GOT3 (cell line): ENCODE measurements at places on chromosomes 1 and 21.

DNA sequence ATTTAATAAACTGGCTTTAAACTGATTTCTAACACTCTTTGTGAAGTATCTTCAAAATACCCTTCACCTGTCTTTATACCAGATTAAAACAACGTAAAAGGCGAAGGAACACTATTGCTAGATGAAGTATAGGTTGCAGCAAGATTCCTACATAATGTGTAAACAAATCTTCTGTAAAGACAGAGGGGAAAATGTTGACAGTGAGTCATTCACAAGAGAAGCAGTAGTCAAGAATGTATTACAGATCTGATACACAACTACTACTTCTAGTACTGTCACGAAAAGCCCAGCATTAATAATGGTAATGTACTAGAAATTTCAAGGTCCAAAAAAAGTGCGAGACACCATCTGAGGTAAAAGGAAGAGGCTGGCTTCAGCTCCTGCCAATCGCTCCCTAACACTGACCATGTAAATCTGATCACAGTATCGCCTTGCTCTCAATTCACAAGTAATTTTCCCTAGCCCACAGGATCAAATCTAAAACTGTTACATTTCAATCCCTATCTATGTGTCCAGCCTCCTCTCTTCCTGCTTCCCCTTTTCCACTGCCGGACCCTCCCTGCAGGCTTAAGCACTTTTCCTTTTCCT lies 290.4 kb downstream of the AKT3 start:
- DNase-seq, result no peak

- no peak for DNase-seq
These were observed 90.9 kb downstream of the MATN1 start for GRCh38 chr1:30632481-30632880.

DNA sequence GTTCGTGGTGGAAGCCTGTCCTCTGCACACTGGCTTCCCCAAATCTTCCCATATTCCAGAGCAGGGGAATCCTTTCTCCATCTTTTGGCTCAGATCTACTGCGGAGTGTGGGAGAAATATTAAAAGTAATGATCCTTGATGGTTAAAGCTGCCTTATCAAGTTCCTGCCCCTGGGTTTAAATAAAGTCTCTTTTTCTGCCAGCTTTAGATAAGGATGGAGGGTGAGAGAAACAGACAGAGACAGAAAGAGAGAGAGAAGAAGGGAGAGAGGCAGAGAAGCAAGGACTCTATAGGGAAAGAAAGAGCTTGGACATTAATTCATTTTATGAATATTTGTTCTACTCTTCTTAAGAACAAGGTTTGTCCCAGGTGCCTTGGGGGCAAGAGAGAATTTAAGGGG lies 98.0 kb downstream of the KCNJ15 start:
- DNase-seq, result no peak

- DNase-seq, result no peak
These were observed 373.4 kb downstream of the SEC16B start for GRCh38 chr1:177596485-177596884.

GRCh38 chr1:31396633-31397351 lies 16.2 kb upstream of the SERINC2 start:
- DNase-seq, result no peak

- no peak for DNase-seq
These were observed 14.8 kb upstream of the NCMAP start for GRCh38 chr1:24540906-24541710.

GRCh38 chr1:23074012-23074411 lies 54.7 kb downstream of the KDM1A start:
- no peak for DNase-seq

DNA sequence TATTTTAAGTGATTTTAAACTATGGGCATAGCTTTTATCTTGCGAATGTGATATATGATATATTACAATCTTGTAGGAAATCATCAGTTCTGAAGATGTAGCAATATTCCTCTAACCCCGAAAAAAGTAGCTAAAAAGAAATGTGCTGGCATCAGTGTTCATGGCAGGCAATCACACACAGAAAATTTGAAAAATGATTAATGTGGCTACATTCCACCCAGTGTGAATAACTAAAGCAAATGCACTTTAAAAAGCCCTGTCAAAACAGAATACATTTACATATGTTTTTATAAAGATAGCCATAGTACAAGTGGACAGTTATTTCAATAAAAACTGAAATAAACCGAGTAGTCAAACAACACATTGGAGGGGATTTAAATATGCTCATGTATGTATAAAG lies 260.2 kb downstream of the HHAT start:
- no peak for DNase-seq

GRCh38 chr21:45846373-45847160 lies 135.0 kb upstream of the COL6A1 start:
- DNase-seq, result no peak

DNA sequence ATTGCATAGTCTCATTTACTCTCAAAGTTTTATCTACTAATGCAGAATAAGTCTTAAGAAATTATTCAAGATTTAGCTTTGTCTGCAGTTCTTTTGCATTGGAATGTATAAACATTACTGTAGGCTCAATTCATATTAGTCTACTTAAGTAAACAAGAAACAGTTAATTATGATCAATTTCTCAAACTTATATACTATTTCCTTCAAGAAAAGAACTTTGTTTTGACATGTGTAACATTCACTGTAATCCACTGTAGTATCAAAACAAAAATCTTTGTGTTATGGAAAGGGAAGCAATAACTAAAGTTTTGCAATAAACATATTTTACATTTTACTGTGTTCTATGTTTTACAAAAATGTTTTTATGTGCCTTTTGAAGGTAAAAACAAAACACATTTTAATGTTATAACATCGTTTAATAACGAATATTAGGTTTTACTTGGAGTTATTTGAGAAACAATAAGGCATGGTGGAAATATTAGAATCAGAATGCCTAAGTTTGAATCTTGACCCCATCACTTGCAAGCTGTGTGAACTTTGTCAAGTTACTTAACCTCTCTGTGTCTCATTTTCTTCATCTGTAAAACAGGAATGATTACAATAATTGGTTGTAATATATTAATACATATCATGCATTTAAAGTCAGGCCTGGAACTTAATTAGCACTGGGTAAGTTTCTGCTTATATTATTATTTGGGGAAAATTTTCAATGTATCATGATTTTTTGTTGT lies 77.0 kb upstream of the DPH5 start:
- no peak for DNase-seq

- no peak for DNase-seq
These were observed 137.7 kb downstream of the RUNX1 start for GRCh38 chr21:34911360-34911759.

DNA sequence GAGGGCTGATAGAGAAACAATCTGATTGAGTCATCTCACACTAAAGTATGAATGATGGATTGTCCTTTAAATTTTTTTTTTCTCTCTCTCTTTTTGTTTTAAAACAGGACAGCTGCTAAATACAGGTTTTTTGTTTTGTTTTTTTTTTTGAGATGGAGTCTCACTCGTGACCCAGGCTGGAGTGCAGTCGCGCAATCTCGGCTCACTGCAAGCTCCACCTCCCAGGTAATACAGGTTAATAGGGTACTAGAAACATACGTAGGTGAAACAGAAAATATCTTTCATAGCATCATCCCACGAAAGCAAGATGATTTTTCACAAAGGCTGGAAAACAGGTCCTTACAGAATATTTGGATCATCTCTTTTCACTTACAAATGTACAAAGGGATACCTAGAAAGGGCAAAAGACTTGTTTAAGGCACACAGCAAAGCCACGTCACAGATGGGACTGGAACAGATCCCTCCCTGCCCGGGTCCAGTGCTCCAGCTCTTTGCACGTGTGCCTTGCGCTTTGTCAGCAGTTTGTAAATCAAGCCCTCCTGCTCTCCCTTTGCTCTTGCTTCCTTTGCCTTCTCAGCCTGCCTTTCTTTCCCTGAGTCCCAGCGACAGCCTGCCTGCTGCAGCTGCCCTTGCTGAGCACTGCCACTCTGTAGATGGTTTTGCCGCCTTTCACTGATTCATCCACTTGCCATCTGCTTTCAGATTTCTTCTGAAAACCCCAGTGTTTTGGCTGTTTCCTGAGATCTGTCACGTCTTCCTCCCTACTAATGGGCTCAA lies 171.3 kb upstream of the BEND5 start:
- no peak for DNase-seq

DNA sequence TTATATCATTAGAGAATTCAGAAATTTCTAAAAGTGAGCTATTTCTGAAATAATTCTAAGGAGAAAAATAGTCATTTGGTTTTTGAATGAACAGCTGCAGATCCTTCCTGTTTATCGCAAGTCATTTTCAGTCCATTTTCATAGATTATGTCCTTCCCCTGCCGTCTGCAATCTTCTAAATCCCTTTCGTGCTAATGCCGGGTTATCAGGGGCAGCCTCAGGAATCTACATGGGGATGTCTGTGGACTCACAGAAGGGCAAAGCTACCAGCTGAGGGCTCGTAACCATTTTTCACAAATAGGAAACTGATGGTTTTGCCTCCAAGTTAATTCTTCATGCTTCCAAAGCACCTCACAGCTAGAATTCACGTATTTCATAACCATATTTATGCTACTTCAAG lies 23.0 kb downstream of the RCAN3 start:
- no peak for DNase-seq

- DNase-seq, result no peak
These were observed 12.5 kb downstream of the MACO1 start for GRCh38 chr1:25443030-25443699.

- DNase-seq, result no peak
These were observed 94.9 kb downstream of the MRPL37 start for GRCh38 chr1:54294887-54295286.

DNA sequence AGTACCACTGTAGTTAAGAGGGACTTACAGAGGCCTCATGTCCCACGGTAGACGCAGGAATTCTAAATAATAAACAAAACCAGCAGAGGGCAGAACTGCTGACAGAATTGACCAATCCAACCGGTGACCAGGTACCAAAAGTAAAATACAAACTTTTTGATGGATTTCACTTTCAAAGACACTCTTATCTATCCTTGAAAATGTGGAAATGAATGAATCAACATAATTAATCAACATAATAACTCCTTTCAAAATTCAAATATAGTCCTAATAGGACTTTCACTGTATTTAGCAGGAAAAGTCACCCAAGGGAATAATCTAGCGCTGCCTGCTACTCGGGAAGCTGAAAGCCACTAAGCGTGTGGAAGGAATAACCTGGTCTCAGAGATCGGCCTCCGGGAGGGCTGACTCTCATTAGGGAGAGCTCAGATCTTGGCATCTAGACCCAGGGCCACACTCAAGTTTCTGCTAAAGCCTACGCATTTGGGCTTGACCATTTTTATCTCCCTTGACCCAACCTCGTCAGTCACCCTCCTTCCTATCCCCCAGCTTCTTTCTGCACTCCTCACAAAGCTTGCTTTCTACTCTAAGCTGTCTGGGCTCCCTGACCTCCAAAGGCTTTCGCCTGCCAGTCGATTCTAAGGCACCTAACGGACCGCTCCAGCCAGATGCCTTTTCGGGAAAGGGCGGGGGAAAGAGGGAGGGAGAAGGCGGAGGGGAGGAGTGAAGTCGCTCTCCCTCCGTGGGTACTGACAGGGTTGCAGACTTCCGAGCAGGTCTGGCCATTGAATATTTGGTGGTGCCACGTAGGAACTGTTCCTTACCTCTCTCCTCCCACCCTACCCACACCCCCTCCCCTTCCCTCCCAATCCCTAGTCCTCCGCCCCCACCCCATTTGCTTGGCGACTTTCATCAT lies 1.6 kb downstream of the COL11A1 start:
- no peak for DNase-seq

- DNase-seq, result no peak
These were observed 55.5 kb downstream of the CASQ2 start for GRCh38 chr1:115712911-115713609.

- DNase-seq, result no peak
These were observed 11.5 kb upstream of the RBBP5 start for GRCh38 chr1:205133287-205133686.

DNA sequence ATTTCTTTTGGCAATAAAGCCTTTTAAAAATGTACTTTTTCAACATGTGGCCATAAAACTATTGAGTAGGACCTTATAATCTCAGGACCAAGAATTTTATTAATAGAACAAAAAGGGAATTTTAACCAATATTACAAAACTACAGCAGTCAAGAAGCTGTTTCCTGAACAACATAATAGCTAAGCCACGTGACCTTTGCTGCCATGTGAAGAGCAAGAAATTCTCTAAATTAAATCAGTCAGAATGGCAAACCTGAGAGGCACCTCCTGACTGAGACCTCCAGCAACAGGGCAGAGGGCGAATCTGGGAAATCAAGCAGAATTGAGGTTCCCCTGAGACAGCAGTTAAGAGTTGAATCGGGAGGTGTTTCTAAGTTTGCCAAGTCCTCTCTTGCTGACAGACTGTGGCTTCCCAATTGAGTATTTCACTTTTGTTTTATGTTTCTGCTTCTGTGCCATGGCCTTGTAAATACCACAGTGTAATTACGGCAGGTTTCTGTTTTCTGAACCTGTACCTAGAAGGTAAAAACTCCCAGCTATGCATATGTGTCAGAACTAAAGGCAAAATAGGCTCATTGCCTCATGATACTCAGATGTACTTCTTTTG lies 358.4 kb downstream of the NTNG1 start:
- no peak for DNase-seq

GRCh38 chr1:181784039-181784683 lies 277.4 kb downstream of the ZNF648 start:
- DNase-seq, result no peak

DNA sequence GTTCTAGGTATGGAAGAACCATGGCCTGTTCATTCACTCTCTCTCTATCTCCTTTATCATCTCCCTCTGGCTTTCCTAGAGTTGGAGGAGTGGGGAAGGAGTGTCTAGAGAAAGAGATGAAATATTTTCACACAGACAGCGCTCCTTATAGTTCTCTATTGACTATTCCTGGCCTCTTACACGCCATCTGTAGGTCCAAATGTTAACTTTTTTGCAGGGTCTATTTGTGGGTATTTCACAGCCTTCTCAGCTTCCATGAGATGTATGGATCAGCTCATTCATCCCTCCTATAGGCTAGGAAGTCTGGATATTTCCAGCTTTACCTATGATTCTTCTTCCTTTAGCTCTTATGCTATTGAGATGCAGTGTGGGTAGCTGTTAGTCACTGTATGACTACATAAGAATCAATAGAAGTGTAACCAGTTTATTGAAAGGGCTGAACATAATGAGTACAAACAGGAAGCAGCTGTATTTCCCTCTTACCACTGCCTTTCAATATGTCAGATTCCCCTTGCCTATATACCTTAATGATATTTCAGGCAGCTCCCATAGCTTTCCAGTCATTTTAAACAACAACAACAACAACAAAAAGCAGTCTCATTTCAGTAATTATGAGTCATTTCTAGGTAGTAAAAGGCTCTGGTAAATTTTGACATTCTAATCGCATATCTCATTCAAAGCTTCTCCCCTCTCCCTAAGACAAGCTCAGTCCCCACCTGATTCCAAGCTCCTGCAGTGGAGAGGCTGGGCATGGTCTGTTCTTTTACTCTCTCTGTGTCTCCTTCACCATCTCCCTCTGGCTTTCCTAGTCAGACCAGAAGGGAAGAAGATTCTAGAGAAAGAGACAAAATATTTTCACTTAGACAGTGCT lies 149.5 kb downstream of the TTLL7 start:
- no peak for DNase-seq
